NCI-H510A treated with DMSO at 0.1 percent for 48 hours (cell line): ENCODE measurements at places on chromosomes 16 and 17.

GRCh38 chr16:75632857-75633256, 9.8 kb upstream of the ADAT1 start:
- DNase-seq: peak; percentile 76

GRCh38 chr16:1002399-1003166, 21.0 kb downstream of the SOX8 start:
- DNase-seq: no peak

GRCh38 chr17:33976831-33977230, 278.3 kb upstream of the CCL2 start:
- DNase-seq: no peak

- DNase-seq: no peak
Observed at GRCh38 chr16:54240271-54241129, 46.1 kb downstream of the IRX3 start.

DNA sequence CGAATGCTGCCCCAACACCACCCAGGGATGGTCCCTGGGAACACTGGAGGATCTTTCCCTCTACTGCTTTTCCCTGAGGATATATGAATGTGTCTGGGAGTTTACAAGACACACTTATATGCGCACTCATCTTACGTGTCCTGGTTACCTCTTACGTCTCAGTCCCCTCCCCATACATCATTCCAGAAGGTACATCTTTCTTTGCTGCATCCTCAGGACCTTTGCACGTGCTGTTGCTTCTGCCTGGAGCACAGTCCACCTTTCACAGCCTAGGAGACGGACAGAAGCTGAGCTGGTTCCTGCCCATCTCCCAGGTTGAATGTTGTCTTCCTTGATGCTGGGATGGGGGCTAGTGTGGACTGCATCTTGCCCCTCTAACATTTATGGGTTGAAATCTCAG, 153.0 kb upstream of the FOXF1 start:
- DNase-seq: no peak

DNA sequence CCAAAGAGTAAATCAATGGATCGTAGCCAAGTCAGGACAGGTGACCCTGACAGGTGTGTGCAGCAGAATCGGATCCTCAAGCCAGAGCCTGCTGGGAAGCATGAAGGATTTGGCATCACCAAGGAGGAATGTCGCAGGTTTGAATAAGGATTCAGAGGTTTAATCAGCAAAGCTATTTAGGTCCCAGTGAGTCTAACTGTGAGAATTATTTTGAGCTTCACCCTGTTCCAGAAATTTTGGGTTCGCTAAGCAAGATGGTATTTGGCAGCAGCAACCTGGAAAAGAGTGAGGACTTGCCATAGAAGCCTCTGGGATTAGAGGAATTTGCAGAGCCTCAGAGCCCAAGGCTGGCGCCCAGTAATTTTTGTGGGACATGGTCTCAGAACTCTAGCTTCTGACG, 173.0 kb downstream of the CCDC182 start:
- DNase-seq: peak; percentile 80

GRCh38 chr17:22506231-22506630, 813.9 kb downstream of the KCNJ18 start:
- no peak for DNase-seq

DNA sequence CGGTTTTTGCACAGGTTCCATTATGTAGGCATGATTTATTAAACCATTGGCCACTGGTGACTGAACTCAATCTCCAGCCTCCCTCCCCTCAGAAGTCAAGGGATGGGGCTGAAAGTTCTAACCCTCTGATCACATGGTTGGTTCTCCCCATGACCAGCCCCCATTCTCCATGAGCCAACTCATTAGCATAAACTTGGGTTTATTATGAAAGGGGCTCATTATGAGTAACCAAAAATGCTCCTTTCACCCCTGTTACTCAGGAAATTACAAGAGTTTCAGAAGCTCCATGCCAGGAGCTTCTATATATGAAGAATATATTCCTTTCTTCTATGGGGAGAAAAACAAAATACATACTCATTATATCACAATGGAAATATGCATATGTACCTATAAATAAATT, 555.3 kb downstream of the HS3ST4 start:
- DNase-seq: no peak

DNA sequence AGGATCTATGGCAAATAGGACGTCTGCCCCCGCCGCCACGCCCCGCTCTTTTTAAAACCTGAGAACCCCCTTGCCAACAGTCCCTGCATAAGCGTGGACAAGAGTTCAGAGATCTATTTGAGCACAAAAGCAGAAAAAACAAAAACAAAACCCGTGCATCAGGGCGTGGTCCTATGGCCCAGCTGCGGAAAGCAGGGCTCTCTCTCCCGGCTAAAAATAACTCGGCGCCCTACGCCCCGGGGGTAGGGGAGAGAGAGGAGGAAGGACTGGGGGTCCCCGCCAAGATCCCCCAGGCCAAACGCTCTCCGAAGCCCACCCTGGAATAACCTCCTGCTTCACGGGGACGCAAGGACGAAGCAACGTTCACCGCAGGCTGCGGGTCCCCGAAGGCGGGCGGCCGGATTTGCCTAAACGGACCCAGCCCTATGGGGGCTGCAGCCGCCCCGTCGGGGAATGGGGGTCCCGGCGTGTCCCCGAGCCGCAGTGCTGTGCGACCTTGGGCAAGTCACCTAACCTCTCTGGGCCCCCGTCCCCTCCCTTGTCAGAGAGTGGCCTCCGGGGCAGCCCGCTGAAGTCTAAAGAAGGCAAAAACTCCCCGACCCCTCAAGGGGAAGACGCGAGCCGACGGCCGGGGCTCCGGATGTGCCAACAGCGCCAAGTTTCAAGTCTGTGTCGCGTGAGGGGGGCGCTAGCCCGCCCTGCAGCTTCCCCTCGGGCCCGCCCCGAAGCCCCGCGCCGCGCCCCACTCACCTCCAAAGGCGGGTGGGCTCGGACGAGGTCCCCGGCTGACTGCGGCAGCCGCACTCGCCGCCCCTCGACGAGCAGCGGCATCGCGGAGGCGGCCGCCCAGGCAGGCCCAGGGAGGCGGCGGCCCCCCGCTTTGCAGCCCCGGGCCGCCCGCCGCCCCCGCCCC, 477 bp downstream of the NTAN1 start:
- peak; percentile 27 for DNase-seq

GRCh38 chr16:80806927-80807340, 2.5 kb upstream of the CDYL2 start:
- DNase-seq: no peak

DNA sequence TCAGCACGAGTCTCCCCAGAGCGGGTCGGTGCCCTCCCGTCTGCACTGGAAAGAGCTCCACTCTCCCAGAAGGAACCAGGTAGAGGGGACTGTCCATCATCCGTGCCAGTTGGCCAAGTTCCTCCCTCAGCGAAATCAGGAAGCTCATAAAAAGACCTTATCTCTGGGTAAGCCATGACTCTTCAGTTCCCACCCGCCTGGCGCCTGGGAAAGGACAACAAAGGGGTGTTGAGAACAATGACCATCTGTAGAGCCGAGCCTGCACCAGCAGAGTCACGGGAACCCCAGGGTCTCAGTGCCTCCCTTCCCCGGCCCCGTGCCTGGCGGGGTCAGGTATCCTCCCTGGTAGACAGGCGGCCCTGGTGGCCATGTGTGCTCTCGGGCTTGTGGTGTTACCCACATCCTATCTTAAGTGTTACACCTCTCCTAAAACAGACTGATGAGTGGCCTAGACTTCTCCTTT, 190.7 kb downstream of the AXIN2 start:
- DNase-seq: no peak

- DNase-seq: no peak
Observed at GRCh38 chr16:22915003-22915402, 101.0 kb downstream of the HS3ST2 start.

- no peak for DNase-seq
Observed at GRCh38 chr16:11870399-11870798, 19.1 kb upstream of the RSL1D1 start.

DNA sequence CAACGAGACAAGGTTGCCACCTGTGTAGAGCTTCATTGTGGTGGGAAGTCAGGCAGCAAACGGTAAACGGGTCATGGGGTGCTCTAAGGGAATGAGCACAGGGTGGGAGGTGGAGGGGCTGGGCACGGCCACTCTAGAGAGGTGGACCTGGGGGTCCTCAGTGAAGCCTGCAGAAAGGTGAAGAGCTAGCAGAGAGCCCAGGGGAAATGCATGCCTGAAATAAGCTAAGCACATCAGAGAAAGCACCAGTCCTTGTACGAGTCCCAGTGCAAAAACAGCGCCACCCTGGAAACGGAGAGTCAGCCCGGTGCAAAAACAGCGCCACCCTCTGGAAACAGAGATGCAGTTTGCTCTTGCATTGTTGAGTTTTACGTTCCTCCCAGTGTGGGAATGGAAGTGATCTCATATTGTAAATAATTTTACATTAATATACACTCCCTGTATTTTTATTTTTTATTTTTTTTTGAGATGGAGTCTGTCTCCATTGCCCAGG, 65.0 kb downstream of the TBC1D16 start:
- DNase-seq: no peak

GRCh38 chr16:72961863-72962262, 86.1 kb downstream of the ZFHX3 start:
- DNase-seq: peak; percentile 30

DNA sequence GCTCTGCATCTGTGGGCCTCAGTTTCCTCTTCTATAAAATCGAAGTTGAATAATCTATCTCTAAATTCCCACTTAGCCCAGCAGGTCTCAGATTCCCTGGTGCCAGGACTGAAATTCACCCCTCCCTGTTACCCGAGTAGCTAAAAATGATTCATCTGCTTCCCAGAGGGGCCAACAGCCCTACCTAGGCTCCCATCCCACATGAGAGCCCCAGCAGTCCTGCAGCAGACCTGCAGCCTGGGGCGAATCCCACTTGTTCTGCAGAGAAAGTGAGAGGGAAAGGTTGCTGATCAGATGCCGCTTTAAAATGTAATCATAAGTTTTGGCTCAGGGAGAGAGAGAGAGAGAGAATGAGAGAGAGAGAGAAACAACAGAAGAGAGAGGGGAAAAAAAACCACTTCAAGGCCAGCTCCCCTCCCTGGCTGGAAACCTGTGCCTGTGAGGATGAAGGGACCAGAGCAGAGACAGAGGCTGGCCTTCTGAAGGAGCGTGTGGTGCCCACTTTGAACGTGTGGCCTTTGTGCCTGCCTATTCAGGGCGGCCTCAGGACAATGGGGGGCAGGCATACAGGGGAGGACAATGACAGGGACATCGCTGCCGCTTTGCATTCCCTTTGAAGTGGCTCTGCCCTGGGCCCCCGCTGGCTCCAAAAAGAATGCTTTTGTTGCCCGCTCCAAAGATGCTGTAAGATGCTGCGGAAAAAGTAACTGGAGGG, 85.2 kb upstream of the NKD1 start:
- DNase-seq: no peak

DNA sequence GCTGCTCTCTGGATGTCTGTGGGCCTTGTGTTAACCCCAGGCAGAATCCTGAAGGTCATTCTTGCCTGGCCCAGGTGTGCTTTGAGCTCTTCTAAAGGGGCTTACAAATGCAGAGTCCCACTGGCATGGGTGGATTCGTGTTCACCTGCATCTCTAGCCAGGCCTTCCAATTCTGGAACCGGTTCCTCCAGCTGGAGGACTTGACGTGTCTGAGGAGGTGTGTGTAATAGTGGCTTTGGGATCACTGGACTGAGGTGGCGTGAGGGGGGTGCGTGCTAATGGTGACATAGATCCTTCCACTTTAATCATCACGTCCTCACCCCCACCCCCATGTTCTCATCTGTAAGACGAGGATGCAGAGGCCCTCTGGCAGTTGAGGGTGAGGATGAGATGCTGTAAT, 4.8 kb downstream of the GSE1 start:
- DNase-seq: no peak

GRCh38 chr17:57104461-57105175, 19.6 kb downstream of the AKAP1 start:
- DNase-seq: peak; percentile 40

DNA sequence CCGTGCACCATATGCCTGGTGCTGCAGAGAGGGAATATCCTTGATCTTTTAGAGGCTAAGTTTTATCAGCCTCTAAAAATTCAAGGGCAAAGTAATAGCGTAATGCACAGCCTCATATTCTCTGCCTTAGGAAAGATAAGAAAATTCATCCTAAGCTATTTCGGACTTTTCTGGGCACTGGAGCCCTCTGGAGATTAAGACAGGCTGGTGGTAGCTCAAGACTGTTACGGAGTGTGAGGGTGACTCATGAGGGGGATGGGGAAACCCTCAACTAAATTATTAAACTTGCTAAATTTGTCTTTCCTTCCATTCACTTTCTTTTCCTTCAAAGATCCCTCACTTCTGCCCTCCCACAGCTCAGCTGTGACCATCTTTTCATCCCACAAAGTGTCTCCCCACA, 73.3 kb downstream of the RPH3AL start:
- DNase-seq: no peak

DNA sequence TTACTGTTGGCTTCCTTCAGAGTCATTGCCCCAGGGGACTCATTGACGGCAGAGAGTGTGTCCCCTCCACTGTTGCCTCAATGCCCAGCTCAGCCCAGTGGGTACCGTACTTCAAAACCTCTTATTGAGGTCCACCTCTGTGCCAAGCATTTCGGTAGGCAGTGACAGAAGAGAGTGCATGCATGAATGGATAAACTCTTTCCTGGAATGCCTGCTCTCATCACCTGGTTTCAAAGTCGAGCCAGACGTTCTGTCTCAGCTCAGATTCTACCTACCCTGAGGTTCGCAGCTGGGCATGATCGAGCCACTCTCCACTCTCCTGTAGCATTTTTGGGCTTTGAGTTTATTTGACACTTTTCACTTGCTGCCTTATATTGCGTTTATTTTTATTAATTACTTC, 647.0 kb downstream of the MAF start:
- no peak for DNase-seq

DNA sequence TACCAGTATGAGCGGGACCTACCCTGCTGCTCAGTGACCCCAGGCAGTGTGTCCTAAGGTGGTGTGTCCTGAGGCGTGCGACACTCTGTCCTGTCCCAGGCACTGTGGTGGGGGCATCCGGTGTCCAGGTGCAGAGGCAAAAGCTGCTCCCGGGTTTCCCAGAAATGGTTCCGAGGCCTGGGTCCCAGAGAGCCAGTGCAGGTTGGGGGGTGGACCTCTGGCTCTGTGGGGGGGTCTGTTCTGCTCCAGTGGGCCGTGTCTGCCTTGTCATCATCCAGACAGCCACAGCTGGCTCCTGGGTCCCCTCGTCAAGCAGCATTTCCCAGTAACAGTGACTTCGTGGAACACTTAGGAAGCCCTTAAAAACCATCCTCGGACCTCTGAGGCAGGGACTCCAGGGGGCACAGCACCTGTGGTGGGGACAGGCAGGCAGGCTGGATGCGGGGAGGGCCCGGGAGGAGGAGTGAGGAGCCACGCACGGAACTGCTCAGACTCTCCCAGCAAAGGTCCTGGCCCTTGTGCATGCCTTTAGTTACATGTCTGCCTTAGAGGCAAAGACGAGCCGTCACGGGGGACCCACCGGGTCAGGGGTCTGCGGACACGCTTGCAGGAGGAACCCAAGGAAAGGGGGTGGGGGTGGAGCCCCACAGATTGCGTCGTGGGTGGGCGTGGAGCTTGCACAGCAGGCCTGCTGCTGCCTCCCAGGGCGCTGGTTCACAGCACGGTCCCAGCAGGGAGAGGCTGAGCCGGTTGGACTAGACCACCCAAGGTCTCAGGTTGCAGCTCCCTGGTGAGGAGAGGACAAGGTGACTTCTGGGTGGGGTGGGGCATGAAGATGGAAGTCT, 5.6 kb downstream of the SLC16A3 start:
- no peak for DNase-seq
